ENCODE measurements at places on chromosomes 2 and 18. TPM values are rescaled to one million over a fixed set of nuclear protein-coding genes. Genes with fewer than 3 reads are reported as not detected.

Gene CHCHD5
- 67.5 TPM for total RNA-seq

Gene ABCG5
- not detected for total RNA-seq

Gene HOXD12
- total RNA-seq, result not detected

Gene GPBAR1
- 0.12 TPM for total RNA-seq

Gene ANTXR1
- total RNA-seq, result 144 TPM

Gene SP140L
- 4.4 TPM for total RNA-seq

Gene GLI2
- 28.5 TPM for total RNA-seq

Gene WDCP
- 10.7 TPM for total RNA-seq

Gene NEU2
- not detected for total RNA-seq

Gene MBOAT2
- total RNA-seq, result 40.6 TPM

Gene GAREM2
- 10.3 TPM for total RNA-seq

Gene SLC4A3
- total RNA-seq, result 3.7 TPM

Gene ACTG2
- not detected for total RNA-seq

Gene GRHL1
- 0.70 TPM for total RNA-seq

Gene GCG
- total RNA-seq, result not detected

Gene PROM2
- not detected for total RNA-seq

Gene HRH4
- not detected for total RNA-seq

Gene REG1B
- total RNA-seq, result not detected

Gene RMDN2
- total RNA-seq, result 5.8 TPM

Gene CCDC74B
- total RNA-seq, result 5.7 TPM

Gene IL1RL1
- 0.78 TPM for total RNA-seq

Gene CCDC74A
- 14.6 TPM for total RNA-seq
